Astrocyte of the hippocampus (primary cell): ENCODE measurements at places on chromosomes 2 and 18.

- DNase-seq, result no peak
Observed at GRCh38 chr2:220000080-220000479, 372.6 kb downstream of the SLC4A3 start.

- DNase-seq, result no peak
Observed at GRCh38 chr18:12028040-12028628, 46.8 kb downstream of the IMPA2 start.

DNA sequence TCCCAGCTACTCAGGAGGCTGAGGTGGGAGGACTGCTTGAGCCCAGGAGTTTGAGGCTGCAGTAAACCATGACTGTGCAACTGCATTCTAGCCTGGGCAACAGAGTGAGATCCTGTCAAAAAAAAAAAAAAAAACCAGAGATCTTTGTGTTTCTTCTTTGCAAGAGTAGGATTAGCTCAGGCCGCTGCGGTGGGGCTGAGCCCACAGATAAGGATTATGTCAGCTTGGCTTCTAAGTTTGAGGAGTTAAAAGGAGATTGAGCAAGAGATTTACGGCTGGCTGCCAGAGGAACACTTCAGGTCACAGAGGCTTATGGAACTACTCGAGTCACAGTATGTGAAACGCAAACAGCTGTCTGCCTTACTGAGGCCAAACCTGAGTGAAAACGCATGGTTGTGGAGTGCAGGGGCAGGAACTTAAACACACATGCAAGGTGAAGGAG lies 146.7 kb upstream of the L3MBTL4 start:
- DNase-seq, result peak; percentile 53

DNA sequence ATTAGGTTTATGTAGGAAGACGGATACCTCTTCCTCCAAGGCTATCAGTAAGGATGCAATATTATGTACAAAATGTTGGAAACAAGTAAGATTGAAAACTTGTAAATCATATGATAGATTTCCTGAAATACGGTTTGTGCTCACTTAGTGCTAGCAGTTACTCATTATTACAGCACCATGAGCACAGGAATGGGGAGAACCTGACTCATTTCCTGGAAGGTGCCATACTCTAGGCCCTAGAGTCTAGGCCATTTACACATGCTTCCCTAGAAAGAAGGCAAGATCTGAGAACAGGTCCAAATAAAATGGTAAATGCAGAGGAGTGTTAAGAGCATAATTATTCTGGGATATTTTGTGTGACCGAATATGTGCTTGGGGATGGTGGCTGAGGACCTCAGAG lies 467.7 kb upstream of the CELF4 start:
- DNase-seq, result no peak

- peak; percentile 75 for DNase-seq
Observed at GRCh38 chr2:197803033-197803444, 1.4 kb upstream of the PLCL1 start.

DNA sequence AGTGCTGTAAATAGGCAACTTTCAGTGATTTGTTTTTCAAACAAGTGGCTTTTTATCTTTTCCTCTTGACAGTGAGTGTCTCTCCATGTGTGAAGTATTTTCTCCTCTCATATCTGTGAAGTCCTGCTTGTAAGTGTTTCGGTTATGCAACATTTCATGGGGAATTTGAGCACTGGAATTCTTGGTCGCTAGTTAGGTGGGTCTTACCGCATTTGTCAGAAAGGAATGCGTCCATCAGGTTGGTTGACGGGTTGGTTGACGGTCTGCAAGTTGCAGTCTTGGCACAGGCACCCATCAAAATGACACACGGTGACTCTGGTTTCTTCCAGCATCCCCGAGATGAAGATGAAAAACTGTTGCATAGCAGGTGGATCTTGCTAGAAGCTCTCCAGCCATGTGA lies 109.8 kb downstream of the AGAP1 start:
- no peak for DNase-seq

GRCh38 chr2:55252832-55253231 lies 16.2 kb downstream of the MTIF2 start:
- no peak for DNase-seq

DNA sequence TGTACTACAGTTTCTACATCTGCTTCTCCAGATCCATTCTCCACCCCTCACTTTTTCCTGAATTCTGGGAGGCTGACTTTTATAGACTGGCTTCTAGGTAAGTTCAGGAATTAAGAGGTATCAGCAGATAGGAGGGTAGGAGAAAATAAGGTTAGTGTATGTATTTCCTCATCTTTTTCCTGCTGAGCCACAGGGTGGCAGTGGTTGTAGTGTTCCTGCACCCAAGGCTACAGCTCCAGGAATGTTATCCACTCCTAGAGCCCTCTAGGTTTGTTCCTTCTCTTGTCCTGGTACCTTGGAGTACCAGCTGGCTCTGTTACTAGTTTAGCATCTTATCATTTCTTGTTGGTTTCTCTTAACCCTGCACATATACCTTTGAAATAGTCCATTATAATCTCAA lies 40.7 kb upstream of the C2orf66 start:
- peak; percentile 59 for DNase-seq

DNA sequence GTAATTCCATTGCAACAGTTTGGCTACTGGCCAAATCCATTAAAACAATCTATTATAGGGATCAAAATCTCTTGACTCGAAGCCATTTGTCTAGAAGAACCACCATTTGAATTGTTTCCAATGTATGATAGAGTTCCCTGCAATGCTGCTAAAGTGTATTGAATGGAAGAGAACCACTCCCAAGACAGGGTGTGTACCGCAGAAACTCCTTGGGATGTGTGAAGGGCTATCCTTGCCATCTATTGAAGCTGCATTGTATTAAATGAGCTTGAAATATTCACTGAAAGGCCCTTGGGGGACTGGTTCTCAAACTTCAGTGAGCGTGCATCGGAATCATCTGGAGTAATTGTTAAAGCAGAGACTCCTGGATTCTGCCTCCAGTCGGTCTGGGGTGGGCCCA lies 260.4 kb upstream of the MEIS1 start:
- no peak for DNase-seq

DNA sequence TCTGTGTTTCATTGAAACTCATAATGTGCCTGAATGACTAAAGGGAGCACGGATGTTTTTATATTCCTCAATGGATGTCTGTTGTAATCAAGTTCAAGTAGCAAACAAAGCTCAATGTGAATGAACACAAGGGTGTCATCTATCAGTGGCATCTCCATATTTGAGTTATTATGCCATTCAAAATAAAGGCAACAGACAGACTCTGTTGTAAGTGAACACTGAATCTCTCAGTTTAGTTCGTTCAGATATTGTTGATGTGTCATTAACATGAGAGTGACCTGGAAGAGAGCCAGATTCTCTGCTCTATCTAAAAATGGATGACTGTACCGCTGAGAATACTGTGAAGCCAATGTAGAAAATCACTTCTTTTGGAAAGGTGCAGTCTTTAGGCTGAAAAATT lies 118.7 kb downstream of the NUP35 start:
- peak; percentile 42 for DNase-seq

GRCh38 chr18:53950545-53950944 lies 273.9 kb downstream of the MBD2 start:
- no peak for DNase-seq

DNA sequence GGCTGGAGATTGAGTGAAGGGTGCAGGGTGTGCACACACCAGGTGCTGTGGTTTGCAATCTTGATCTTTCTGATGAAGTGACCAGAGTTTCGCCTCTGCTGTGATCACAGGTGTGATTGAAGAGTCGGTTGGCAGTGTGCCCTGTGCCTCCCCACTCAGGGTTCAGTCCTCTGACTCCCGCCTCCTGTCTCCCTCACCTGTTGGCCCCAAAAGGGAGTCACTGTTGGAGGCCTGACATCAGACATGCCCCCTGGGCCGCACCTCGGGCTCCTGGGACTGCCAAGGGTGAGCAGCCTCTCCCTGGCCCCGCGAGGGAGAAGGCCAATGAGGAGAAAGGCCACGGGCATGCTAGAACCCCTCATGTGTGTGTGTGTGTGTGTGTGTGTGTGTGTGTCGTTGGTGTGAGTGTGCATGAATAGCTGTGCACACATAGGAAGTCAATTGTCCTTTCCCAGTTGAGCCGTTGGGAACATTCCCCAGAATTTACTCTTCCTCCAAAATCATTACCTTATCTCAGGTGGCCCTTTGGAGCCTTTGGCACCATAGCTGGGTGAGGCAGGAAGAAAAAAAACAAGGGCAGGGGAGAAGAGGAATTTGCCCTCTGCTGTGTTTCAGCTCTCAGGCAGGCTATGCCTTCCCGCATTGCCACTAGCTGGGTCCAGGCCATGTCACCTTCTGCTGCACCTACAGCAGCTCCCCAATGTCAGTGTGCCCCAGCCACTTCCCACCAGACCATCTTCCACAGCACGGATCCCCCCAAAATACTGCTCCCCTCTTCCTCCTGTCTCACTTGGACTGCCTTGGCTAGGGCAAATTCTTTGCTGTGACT lies 78.1 kb upstream of the LAPTM4A start:
- DNase-seq, result no peak

DNA sequence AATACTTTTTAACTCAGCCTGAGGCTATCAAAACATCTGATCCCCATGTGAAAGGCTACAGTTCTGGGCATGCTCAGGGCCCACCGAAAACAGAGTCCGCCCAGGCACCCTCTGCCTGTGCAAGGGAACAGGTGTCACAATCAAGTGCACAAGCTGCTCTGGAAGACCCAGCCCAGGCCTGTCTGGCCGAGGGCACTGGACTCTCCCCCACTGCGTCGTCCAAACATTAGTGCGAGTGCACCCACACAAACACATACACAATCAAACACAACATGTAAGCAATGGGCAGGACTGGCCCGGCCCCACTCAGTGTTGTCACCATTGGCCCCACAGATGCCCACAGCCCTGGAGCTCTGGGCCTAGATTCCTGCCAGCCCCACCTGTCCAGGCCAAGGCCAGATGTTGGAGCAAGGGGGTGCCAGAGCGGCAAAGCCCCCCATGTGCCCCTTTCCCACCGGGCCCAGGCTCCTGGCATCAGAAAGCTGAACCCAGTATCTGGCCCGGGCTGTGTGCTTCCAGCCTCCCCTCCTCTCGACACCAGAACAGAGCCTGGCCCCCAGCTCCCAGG lies 617 bp upstream of the ALPG start:
- DNase-seq, result no peak
